DMS53 (cell line): ENCODE measurements at places on chromosomes 12 and 14.

DNA sequence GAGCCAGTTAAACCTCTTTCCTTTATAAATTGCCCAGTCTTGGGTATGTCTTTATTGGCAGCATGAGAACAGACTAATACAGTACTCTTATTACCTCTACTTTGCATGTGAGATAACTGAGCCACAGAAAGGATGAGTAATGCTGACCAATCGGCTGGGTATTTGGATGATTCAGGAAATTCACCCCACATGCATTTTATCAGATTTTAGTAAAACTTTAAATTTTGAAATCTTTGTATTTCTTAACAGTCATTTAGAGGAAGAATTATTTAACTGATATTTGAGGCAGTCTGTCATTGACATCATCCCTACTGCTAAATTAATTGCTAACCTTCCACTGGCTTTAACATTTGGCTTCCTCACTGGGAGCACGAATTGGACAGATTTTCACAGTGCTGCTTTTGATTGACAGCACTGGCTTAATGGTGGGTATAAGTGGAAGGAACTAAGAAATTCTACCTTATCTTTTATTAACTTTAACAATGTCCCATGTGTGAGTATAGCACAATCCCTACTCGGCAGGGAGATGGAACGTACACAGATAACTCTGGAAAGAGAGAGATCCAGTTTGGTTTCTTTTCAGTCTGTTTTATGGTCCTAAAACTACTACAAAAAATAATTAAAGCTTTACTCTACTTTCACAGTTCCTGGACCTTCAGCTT lies 261.0 kb downstream of the DACT1 start:
- DNase-seq: no peak

- DNase-seq: peak; percentile 98
These were observed 67.6 kb downstream of the FOXN3 start for GRCh38 chr14:89349171-89350008.

GRCh38 chr12:52033446-52034140 lies 17.6 kb upstream of the NR4A1 start:
- no peak for DNase-seq

DNA sequence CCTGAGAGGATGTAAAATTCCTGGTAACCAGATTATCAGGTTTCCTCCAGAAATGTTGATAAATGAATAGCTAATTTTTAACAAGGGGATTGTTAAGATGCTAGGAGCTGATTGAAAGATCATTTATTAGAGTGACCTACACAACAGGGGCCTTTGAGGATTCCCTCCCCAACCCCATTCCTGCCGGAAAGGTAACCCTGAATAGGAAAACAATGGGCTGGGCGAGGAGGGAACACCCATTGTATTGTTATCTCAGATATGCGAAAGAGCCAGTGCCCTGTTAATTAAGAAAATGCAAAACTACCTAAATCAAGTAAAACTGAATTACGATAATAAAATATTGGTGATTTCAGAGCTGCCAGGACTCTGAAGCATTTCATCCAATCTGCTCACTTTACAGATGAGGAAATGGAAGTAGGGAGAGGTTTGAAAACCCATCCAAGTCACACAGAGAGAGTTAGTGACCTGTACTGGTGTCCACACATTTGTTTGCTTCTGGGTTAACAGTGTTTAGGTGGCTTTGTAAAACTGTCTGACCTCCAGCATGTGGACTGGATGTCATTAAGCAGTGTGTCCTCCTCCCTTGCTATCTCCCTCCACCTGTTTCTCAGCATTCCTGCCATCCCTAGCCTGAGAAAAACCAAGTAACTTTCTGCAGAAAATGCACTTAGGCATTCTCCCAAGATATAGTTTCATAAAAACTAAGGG lies 214.8 kb downstream of the TTC6 start:
- no peak for DNase-seq

GRCh38 chr12:89461190-89461589 lies 63.4 kb downstream of the GALNT4 start:
- no peak for DNase-seq

GRCh38 chr14:92968291-92969020 lies 45.5 kb downstream of the CHGA start:
- no peak for DNase-seq

DNA sequence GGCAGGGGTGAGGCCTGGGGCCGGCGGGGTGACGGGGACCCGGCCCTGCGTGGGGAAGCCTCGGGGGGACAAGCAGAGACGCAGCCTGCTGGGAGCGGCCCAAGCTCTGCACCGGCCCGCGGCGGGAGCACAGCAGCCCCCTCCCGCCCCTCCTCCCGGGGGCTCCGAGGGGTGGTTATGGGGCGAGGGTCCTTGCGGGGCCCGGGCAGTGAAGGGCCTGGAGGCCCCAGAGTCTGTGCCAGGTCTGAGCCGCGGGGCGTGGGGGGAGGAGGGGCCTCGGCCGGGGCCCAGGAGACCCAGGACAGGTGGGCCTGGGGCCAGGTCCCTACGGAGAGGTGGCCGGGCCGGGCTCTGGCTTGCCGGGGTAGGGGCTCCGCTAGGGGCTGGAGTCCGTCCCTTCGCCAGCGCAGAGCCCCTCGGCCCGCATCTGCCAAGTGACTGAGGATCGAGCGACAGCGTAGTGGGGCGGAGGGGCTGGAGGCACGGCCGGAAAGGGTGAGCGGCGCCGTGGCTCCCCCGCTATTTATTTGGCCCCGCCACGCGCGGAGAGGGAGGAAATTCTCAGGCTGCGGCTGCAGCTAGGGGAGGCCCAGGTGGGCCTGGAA lies 495 bp downstream of the TMEM121 start:
- DNase-seq: no peak

DNA sequence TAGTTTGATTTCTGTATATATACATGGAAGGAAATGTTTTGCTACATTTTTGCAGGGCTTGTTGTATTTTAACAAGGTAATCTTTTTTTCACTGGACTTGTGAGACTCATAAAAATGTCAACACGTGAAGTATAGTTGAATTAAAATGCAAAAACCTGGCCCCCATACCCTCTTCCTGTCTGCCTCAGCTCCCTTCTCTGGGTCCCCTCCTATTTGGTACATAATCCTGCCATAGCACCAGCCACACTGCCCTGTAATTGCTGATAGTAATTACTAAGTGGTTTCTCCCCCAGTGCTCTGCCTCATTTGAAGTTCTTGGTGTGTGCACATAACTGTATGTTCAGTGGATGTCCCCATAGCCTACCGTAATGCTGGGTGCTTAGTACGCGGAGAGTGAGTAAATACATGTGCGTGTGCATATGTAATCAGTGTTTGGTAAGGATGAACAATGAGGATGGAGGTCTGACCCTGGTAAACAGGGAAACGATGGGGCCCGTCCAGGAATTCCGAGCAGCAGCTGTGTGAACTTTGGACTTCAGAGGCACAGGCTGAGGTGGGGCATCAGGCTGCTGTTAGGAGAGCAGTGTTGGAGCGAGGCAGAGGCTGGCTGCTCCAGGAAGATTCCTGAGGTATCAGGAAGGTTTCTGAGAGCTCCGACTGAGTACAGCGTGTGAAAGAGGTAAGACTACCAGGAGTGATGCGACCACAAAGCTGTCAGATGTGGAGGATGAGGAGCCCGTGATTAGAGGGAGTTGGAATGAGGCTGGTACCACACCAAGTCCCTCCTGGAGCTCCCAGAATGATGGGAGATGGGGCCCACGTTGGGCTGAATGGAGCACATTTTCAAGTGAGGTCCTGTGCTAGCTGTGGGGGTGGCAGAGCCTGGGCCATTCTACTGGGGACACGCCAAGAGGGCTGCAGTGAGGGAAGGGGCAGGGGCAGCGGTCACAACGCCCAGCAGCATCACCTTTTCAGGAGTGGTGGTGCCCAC lies 106.8 kb downstream of the PELI2 start:
- peak; percentile 93 for DNase-seq
